Upper lobe of left lung (tissue), 6 donors: ENCODE measurements at places on chromosomes 16 and 17. TPM values are rescaled to one million over a fixed set of nuclear protein-coding genes. Genes with fewer than 3 reads are reported as not detected.

TENT4B gene
- total RNA-seq, result 8.4 TPM

- no peaks in the 10 kb centered on the region for H3K36me3 ChIP-seq
- no peak overlapping the region for H3K4me3 ChIP-seq
- no peaks in the 10 kb centered on the region for H3K27me3 ChIP-seq
- DNase-seq, result no peak
- no peak overlapping the region for H3K27ac ChIP-seq
- peaks cover 25% of the 10 kb centered on the region for H3K4me1 ChIP-seq
Measured at GRCh38 chr17:7211491-7212273, 8.0 kb downstream of the DLG4 start.

GRCh38 chr16:68480084-68480995, 32.0 kb upstream of the SMPD3 start:
- no peaks in the 10 kb centered on the region for H3K36me3 ChIP-seq
- no peak for DNase-seq
- H3K27me3 ChIP-seq, result no peaks in the 10 kb centered on the region
- H3K4me1 ChIP-seq, result peaks cover 4% of the 10 kb centered on the region
- no peak overlapping the region for H3K27ac ChIP-seq
- H3K4me3 ChIP-seq, result no peak overlapping the region

CEP112 gene
- 25.3 TPM for total RNA-seq

AMZ2 gene
- total RNA-seq, result 38.0 TPM

DNA sequence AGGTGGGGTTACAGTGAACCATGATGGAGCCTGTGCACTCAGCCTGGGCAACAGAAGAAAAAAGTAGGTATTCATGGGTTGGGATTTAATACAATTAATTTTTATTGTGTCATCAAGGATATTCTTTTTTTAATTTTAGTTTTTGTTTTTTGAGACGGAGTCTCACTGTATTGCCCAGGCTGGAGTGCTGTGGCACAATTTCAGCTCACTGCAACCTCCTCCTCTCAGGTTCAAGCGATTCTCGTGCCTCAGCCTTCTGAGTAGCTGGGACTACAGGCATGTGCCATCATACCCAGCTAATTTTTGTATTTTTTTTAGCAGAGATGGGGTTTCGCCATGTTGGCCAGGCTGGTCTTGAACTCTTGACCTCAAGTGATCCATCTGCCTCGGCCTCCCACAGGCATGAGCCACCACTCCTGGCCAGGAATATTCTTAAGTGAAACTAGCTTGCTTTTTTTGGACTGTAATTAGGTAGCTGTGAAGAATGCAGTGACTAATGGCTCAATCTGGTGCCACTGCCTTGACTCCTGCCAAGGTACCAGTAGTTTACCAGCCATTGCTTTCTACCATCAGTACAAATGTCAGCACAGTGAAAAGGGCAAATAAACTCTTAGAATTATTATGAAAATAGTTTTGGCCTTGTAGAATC, 4.8 kb downstream of the PPM1D start:
- H3K27ac ChIP-seq, result no peak overlapping the region
- no peak overlapping the region for H3K4me3 ChIP-seq
- no peaks in the 10 kb centered on the region for H3K36me3 ChIP-seq
- DNase-seq, result no peak
- H3K27me3 ChIP-seq, result no peaks in the 10 kb centered on the region
- peaks cover 37% of the 10 kb centered on the region for H3K4me1 ChIP-seq

DNA sequence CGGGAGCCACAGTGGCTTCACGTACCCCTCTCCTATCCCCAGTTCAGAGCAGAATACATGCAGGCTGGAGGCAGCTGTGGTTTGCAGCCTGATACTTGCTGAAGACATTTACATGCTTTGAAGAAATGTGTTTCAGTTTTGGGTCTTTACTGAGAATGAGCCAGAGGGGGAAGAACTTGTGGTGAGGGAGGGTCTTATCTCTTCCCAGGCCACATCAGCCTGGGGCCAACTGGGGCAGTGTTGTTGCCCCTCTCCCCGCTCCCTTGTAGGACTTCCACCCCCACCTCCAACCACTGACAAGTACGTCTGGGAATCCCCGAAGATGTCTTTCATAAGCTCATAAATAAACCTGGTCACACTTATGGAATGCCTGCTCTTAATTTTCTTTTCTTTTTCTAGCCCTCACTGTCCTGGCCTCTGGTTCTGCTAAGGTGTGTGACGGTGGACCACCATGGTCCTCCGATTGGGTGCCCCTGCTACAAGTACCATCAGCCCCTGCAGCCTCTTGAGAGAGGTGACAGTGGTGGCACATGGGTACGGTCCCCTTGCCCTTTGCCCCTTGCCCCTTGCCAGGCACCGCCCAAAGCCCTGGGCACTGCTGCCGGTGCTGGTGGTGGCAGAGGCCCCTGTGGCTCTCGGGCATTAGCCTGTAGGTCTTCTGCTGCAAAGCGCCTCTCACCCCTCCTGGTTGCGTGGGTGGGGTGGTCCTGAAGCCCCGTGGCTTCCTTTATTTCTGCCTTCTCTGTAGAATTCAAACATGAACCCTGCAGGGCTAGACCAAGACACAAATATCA, 144.8 kb upstream of the RPH3AL start:
- no peak overlapping the region for H3K4me3 ChIP-seq
- no peak overlapping the region for H3K27ac ChIP-seq
- H3K27me3 ChIP-seq, result no peaks in the 10 kb centered on the region

FLYWCH1 gene
- 23.8 TPM for total RNA-seq

DNA sequence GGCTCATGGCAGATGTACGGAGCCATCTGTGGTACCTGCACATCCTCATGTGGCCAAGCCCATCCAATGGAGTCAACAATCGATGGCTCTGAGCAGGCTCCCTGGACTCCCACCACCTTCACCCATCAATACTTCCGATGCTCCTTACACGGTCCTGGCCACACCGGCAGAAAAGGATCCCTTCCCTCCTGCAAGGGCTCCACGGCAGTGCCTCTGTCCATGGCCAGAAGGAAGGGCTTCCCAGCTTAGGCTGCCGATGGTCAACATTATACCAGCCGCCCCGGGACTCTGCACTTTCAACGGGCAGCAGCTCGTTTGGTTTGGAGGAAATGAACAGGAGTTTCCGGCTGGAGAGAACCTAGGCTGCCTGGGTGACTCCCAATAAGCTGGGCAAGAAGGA, 13.2 kb downstream of the SLX4 start:
- DNase-seq, result no peak
- H3K27ac ChIP-seq, result no peak overlapping the region
- no peak overlapping the region for H3K4me3 ChIP-seq
- H3K4me1 ChIP-seq, result no peaks in the 10 kb centered on the region
- no peaks in the 10 kb centered on the region for H3K27me3 ChIP-seq

DNA sequence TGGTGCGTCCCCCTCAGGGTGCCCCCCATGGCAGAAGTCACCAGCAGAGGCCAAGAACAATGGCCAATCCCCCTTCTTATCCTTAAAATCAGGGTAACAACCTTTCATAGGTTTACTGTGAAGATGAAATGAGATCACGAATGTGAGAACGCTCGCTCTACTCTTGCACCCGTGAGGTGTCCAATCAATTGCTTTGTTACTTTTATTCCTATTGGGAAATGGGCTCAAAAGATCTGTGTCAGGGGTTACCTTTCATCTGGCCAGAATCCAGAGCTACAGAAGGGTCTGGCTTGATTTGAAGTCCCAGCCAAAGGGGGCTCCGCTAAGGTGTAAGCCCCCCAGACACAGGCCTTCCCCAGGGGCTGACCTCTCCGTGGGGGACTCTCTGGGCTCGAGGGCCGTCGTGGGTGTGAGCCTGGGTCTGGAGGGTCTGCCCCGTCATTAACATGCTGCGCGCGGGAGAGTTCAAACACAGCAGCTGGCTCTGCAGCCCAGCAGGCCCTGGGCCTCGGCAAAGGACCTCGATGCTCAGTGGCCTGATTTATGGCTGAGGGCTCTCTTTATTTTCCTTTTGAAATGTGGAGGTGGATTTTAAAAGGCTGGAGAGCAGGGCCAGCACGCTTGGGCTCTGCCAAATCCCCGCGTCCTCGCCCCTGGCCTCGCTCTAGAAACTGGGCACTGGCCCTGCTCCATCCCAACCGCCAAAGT, 10.4 kb downstream of the ABR start:
- no peaks in the 10 kb centered on the region for H3K27me3 ChIP-seq
- H3K36me3 ChIP-seq, result no peaks in the 10 kb centered on the region
- H3K4me3 ChIP-seq, result no peak overlapping the region
- H3K4me1 ChIP-seq, result peaks cover 68% of the 10 kb centered on the region

DNA sequence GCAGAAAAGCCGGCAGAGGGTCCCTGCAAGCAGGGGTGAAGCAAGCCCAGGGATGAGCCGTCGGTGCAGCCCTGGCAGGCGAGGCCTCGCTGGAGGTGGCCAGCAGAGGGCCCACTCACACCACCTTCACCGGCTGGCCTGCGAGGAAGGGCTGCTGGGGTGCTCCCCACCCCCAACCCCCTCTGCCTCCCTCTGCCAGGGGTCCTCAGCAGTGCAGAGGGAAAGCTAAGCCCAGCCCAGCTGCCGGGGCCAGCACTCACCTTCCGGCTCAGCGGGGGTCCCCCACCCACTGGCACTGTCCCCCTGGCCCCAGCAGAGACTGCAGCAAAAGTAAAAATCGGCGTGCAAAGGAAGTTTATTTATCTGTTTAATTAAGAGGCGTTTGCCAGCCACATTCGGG, 113.4 kb downstream of the ENGASE start:
- no peak overlapping the region for H3K27ac ChIP-seq
- no peak overlapping the region for H3K4me3 ChIP-seq
- no peaks in the 10 kb centered on the region for H3K36me3 ChIP-seq

- peak overlapping the region; percentile 91 for H3K27ac ChIP-seq
- H3K4me3 ChIP-seq, result no peak overlapping the region
- no peaks in the 10 kb centered on the region for H3K27me3 ChIP-seq
- H3K36me3 ChIP-seq, result no peaks in the 10 kb centered on the region
Measured at GRCh38 chr17:82101301-82101715, 3.3 kb upstream of the FASN start.

GUCY2D gene
- total RNA-seq, result 3.8 TPM

DNA sequence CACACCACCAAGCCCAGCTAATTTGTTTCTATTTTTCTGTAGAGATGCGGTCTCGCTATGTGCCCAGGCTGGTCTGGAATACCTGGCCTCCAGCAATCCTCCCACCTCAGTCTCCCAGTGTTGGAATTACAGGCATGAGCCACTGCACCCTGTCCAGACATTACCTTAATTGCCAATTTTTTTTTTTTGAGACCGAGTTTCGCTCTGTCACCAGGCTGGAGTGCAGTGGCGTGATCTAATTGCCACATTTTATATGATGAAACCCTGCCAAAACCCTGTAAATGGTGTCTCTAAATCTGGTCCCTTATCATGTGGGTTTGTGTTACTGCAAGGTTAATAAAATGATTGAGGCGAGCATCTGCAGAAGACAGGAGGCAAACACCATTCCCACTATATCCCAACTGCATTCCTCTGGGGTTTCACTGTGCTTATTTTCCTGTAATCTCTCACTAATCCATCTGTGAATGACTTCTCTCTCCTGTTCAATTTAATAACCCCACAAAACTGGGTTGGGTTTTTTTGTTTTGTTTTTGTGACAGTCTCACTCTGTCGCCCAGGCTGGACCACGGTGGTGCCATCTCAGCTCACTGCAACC, 19.4 kb upstream of the TRIM25 start:
- no peaks in the 10 kb centered on the region for H3K4me1 ChIP-seq
- no peak overlapping the region for H3K27ac ChIP-seq
- no peaks in the 10 kb centered on the region for H3K27me3 ChIP-seq
- no peaks in the 10 kb centered on the region for H3K36me3 ChIP-seq
- DNase-seq, result no peak

DNA sequence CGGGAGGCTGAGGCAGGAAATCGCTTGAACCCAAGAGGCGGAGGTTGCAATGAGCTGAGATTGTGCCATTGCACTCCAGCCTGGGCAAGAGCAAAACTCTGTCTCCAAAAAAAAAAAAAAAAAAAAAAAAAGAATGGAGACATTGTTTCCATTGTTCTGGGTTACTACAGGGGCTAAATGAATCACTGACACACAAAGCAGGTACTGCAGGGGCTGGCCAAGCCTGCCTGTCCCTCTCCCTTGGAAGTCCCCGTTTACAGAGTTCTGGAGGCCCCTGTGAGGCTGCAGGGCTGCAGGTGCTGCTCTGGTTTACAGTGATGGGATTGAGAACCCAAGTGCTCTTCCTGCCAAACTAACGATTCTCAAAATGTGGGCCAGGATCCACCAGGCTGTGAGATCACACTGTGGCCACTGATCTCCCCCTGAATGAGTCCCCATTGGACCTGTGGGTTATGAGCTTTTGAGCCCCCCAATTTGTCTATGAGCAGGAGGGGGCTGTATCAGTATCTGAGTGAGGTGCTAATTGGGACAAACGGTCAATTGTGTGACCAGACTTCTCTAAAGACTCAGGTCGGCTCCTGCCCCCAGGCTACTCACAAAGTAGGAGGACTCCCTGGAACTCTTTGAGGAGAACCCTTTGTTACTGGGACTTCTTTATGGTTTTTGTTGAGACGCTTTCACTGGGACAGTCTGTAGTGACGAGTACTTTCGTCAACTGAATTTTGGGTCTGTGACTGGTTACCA, 39.0 kb downstream of the DNAH17 start:
- DNase-seq, result no peak
- peaks cover 19% of the 10 kb centered on the region for H3K4me1 ChIP-seq
- no peak overlapping the region for H3K4me3 ChIP-seq
- H3K27ac ChIP-seq, result no peak overlapping the region

- H3K27me3 ChIP-seq, result no peaks in the 10 kb centered on the region
- H3K4me3 ChIP-seq, result no peak overlapping the region
- H3K36me3 ChIP-seq, result no peaks in the 10 kb centered on the region
- H3K27ac ChIP-seq, result peak overlapping the region; percentile 74
- DNase-seq, result peak; percentile 84
Measured at GRCh38 chr16:2507665-2508064, 6.1 kb upstream of the ATP6V0C start.

GRCh38 chr17:15250135-15250860, 14.8 kb downstream of the PMP22 start:
- DNase-seq, result no peak
- H3K4me3 ChIP-seq, result no peak overlapping the region
- peaks cover 30% of the 10 kb centered on the region for H3K4me1 ChIP-seq
- peak overlapping the region; percentile 28 for H3K27ac ChIP-seq
- H3K27me3 ChIP-seq, result no peaks in the 10 kb centered on the region

DNA sequence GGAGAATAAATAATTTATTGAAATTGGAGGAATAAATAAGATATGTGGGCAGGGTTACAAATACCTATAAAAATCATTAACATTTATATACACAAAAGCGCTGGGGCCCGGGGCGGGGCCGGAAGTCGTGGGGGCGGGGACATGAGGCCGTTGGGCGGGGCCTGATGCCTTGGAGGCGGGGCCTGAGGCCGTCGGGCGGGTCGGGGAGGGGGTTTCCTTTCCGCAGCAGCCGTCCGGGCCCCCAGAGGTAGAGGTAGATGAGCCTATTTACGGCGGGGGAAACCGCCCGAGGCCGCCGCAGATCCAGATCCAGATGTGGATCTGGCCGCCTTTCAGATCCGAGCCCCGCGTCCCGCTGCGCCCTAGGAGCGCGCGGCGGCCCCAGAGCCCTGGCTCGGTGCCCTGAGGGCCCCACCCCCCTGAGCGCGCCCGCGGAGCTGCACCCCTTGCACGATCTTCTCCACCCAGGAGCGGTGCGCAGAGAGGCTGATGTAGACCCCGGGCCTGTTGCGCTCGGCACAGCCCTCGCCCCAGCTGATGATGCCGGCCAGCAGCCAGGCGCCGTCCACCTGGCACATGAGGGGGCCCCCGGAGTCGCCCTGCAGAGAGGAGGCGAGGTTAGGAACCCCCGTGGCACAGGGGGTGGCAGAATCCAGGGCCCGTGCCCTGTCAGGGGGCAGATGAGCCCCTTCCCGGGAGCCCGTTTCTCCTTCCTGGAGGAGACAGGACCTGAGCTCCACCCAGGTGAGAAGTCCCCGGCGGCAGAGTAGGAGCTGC, 5.1 kb downstream of the PRSS22 start:
- H3K4me1 ChIP-seq, result peaks cover 6% of the 10 kb centered on the region
- peak; percentile 70 for DNase-seq
- H3K27ac ChIP-seq, result no peak overlapping the region
- H3K27me3 ChIP-seq, result peaks cover 1% of the 10 kb centered on the region
- no peak overlapping the region for H3K4me3 ChIP-seq
